CD4-positive, alpha-beta T cell treated with Interleukin-6 at 100 ng/mL for 8 hours (primary cell): ENCODE measurements at places on chromosomes 6 and 20.

DNA sequence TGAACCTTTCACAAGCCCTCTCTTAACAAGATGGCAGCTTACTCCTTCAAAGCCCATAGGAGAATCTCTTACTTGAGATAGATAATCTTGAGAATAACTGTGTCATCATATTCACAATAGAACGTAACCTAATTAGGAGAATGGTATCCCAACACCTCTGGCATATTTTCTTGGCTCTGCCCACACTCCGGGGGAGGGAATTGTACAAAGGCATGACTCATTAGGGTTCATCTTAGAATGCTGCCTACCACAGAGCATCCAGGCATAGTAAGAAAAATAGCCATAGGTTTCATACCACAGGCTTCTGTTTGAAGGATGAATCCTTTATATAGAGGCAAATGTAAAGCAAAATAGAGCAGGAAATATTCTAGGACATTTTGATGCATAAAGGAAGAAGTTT is 1100.6 kb upstream of the CITED2 start:
- no peak for DNase-seq

DNA sequence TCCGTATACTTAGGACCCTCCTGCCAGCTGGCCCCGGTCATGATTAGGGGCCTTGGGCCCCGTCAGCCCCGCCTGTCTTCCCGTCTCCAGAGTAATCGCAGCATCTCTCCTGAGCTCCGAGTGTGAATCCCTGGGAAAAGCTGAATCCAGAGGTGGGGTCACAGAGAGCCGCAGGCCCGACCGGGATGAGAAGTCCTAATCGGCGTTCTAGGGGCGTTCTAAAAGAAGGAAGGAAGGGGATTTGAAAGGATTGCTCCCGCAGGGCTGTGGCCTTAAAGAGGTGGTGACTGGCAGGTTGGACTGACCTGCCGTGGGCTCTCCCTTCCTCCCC is 371 bp downstream of the HMGN4 start:
- DNase-seq: no peak

- DNase-seq: no peak
Observed at GRCh38 chr20:2122936-2123335, 21.3 kb downstream of the STK35 start.

DNA sequence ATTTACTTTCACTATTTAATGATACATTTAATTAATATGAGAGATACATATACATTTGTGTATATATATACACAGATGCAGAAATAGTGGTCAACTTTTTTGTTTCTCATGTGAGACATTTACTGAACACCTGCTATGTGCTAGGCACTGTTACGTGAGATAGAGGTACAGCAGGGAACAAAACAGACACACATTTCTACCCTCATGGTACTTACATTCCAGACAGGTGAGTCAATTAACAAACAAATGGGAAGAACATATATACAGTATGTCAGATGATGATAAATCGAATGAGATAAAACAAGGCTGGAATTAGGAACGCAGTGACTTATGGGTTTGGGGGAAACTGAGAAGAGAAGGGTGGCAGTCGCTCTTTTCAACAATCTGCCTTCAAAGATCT is 5.1 kb downstream of the TFB1M start:
- no peak for DNase-seq

DNA sequence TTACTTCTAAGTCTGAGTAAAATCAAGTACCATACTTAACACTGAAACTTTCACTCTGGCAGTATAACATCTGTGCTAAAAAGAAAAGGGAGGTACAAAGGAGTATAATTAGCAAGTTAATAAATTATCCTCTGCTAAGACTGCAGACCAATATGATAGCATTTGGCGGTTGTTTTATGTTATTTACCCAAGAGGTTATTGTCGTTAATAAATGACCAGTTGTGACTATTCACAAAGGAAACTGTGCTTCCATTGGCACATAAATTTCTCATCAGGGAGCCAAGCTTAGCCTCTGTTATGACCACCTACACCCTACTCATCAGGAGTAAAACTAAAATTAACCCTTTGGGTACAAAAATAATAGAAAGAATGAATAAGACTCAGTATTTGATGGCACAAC is 86.5 kb downstream of the CRYBG1 start:
- DNase-seq: no peak

DNA sequence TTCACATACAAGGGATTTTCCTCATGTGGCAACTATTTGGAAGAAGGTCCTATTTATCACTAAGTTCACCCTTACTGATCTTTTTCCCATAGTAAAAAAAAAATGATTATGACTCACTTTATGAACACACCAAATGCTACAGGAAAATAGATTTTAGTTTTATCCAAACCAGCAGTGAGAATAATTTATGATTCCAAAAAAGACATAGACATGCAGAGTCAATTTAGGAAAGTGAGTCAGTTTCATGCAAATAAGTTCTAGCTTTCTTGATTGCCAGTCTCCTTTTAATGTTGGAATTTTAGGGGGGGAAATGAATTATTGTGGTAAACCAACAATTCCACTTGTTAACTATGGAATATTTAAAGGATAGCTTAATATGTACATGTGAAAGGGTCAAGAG is 64.0 kb upstream of the RNF146 start:
- no peak for DNase-seq
